ENCODE measurements at places on chromosomes 4 and X.
A peak's percentile ranks its signal among the peaks of the same experiment; 100 is the strongest.

DNA sequence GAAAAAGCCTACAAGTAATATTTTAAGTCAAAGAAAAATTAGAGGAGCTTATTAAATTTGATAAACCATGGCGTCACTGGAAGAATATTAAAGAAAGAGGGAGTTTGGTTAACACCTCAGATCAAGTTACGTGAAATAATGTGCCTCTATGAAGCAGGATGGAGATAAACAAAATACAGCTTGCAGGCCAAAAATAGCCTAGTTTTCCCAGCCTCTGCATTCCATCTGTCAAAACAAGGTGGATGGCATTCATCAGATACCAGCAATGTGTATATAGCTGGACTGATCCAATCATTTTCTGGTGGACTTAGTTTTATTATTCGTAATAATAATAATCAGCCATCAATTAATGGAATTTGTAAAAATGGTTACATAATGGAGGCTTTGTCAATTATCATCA is 230.7 kb downstream of the NR3C2 start:
- no peak for DNase-seq

DNA sequence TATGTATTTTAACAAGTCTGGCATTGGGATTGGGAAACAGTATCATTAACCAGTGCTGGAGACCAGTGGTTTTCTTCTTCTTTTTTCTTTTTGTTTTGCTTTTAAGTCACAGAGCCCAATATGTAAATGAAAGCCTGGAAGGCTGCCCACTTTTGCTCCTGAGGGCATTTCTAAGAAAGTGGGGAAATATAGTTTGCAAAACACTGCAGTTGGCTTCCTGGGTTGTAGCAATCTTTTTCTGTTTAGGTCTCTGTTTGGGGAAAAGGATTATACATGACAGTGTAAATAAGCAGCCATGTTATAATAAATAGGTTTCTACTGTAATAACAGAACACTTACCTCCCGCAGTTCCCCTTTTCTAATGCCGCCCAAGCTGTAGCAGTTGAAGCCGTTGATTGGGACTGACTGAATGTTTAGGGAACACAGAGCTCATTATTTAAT is 105.5 kb downstream of the TMEM164 start:
- no peak for DNase-seq

- DNase-seq: no peak
These were observed 202.7 kb downstream of the SPRY1 start for GRCh38 chr4:123599061-123599919.

- no peak for DNase-seq
These were observed 1212.5 kb upstream of the PRKX start for GRCh38 chrX:4925911-4926310.

- DNase-seq: no peak
These were observed 31.9 kb downstream of the CDKL2 start for GRCh38 chr4:75598390-75598789.

DNA sequence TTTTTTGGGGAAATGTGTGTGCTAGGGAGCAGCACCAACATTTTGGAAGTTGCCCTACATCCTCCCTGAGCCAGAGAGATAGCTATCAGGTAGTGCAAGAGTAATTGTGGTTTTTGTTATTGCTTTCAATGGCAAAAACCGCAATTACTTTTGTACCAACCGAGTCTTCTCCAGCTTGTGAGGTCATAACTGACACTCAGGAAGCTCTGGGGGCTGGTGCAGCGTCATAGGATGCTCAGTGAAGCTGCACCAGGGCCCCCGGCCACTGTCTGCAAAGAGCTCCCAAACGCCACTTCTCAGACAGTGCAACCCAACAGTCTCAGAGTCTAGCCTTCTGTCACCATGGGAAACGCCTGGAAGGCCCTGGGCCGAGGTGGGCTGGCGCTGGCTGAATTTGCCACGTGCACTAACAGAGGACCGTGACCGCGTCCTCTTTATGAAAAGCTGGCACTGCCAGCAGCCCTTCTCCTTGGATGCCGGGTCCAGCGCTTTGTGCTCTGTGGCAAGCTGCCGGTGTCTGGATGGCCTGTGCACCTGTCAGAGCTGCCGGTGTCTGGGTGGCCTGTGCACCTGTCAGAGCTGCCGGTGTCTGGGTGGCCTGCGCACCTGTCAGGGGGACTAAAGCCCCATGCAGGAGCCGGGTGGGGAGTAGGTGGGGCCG is 19.4 kb downstream of the SH3TC1 start:
- DNase-seq: peak; percentile 78

GRCh38 chr4:183286590-183287308 is 33.3 kb downstream of the CLDN22 start:
- DNase-seq: no peak

- DNase-seq: no peak
These were observed 48.6 kb upstream of the RASL11B start for GRCh38 chr4:52813546-52813945.

GRCh38 chrX:11311706-11312105 is 18.5 kb downstream of the AMELX start:
- DNase-seq: no peak

DNA sequence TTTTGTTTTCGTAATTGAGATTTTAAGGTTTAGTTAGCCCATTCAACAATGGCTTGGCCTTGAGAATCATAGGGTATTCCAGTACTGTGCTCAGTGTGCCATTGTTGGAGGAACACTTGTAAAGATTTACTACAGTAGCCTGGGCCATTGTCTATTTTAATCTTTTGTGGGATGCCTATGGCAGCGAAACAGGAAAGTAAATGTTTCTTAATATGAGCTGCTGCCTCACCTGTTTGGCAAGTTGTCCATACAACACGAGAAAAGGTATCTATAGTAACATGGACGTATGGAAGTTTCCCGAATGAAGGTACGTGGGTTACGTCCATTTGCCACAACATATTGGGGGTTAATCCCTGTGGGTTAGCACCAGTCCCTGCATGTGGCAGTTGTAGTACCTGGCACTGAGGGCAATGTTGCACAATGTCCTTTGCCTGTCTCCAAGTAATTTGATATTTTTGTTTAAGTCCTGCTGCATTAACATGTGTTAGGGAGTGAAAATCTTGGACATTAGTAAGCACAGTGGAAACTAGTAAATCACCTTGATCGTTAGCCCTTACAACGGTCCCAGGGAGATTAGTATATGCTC is 38.6 kb upstream of the AADAT start:
- DNase-seq: no peak

- DNase-seq: no peak
These were observed 47.8 kb downstream of the SLIT2 start for GRCh38 chr4:20299515-20299914.

DNA sequence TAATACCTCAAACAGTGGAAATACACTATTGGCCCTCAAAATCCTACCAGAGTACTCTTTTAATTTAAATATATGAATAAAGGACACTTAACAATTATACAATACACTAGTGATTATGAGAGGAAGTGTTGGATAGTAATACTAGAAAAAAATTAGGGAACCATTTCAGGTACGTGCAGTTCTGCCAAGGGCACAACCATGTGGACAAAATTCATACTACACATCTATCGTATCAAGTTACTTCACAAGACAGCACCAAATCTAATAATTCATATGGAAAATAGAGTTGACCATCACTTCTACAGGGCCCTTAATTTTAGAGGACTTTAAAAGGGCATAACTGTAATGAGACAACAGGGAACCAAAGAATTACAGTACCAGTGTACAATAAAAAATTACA is 69.2 kb upstream of the ZCCHC13 start:
- no peak for DNase-seq

DNA sequence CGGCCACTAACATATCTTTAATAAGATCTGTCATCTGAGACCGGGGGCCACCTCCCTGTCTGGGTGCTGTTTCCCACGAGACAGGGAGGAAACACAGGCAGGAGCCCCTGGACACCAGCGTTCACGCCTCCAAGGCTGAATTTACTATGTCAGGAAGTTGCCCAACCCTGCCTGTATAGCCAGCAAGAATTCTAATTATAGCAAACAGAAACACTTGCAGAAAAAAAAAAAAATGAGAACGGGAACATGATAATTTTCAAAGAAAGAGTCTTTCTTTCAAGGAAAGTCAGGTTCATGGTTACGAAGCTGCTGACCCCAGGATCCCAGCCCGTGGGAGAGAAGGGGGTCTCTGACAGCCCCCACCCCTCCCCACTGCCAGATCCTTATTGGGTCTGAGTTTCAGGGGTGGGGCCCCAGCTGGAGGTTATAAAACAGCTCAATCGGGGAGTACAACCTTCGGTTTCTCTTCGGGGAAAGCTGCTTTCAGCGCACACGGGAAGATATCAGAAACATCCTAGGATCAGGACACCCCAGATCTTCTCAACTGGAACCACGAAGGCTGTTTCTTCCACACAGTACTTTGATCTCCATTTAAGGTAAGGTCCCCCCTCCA is at the start of gene IL3RA:
Gene IL3RA (plus strand): TSS at position 455 of the 613 bp plus-strand sequence. CDS start 4,981 bp downstream, outside the sequence.
- DNase-seq: no peak

- no peak for DNase-seq
These were observed 603.6 kb downstream of the CCSER1 start for GRCh38 chr4:90730752-90731151.

GRCh38 chr4:119679251-119679650 is 50.6 kb upstream of the PDE5A start:
- DNase-seq: no peak

- no peak for DNase-seq
These were observed 14.2 kb downstream of the GRPR start for GRCh38 chrX:16137416-16138107.

All from NCI-H1092 (cell line).